SJCRH30 (cell line): ENCODE measurements at places on chromosomes 3 and 15. TPM values are rescaled to one million over a fixed set of nuclear protein-coding genes. Genes with fewer than 3 reads are reported as not detected.

The STXBP5L gene
- 0.89 and 1.3 TPM in 2 replicates for total RNA-seq

The CPN2 gene
- total RNA-seq = not detected in 2 replicates

The ANKRD63 gene
- total RNA-seq = 0.12 and 0.35 TPM in 2 replicates

The LRRIQ4 gene
- 0.18 and 0.20 TPM in 2 replicates for total RNA-seq

The SLC24A1 gene
- total RNA-seq = 3.6 and 4.4 TPM in 2 replicates

The CLDN16 gene
- total RNA-seq = not detected in 2 replicates

The CHRNA7 gene
- 7.7 and 8.9 TPM in 2 replicates for total RNA-seq

The SMARCC1 gene
- 89.8 and 103 TPM in 2 replicates for total RNA-seq

The CTXND1 gene
- total RNA-seq = 0.10 TPM in 2 replicates

The TIGIT gene
- 0.05 and 0.08 TPM in 2 replicates for total RNA-seq

The CELSR3 gene
- total RNA-seq = 1.1 and 1.7 TPM in 2 replicates

The UBL7 gene
- total RNA-seq = 71.9 and 77.1 TPM in 2 replicates

The CYP11A1 gene
- not detected in 2 replicates for total RNA-seq

The GRK7 gene
- 0.20 and 0.30 TPM in 2 replicates for total RNA-seq

The REC114 gene
- not detected in 2 replicates for total RNA-seq

The IQSEC1 gene
- total RNA-seq = 5.7 and 6.8 TPM in 2 replicates

The FSIP1 gene
- total RNA-seq = 0.76 and 0.87 TPM in 2 replicates

The NOX5 gene
- total RNA-seq = not detected in 2 replicates

The LDHAL6B gene
- not detected in 2 replicates for total RNA-seq

The FHIT gene
- 1.8 and 2.2 TPM in 2 replicates for total RNA-seq

The GPR160 gene
- total RNA-seq = 0.33 and 0.40 TPM in 2 replicates

The KLHL40 gene
- total RNA-seq = 0.59 and 0.71 TPM in 2 replicates

The CKMT1A gene
- 0.20 TPM in 1 of 2 replicates, not detected in the other for total RNA-seq

The PGBD4 gene
- 1.9 and 2.5 TPM in 2 replicates for total RNA-seq

The PIAS1 gene
- 56.7 and 70.7 TPM in 2 replicates for total RNA-seq
